Esophagus squamous epithelium (tissue), 5 donors: ENCODE measurements at places on chromosomes 7 and 10.

DNA sequence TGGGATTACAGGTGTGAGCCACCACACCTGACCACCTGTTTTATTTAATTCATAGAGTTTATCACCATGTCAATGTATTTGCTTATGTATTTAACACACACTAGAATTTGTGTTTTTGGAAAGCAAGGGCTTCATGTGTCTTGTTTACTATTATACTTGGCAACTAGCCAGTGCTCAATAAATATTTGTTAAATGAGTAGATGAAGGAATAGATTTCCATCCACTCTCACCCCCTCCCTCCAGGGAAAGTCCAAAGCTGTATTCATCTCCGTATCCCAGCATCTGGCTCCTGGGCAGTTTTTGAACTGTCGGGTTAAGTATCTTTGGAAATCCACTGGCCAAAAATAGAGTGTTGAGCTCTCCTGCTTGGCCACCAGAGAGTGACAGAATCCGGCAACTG is 4.6 kb upstream of the RADIL start:
- no peak for DNase-seq

DNA sequence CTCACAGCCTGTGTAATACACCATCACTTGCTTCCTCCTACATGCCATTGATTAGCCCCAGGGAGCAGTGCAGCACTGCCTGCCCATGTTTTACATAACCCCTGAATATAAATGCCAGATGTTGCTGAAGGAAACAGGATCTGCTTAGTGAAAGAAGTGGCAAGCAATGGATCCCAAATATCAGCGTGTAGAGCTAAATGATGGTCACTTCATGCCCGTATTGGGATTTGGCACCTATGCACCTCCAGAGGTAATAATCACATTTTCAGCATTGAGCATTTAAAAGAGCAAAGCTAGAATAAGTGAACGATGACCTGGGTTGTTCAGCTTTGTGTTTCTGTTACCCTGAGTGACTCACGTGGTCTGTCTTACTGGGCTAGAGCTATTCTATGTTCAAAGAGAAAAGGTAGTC is at the start of gene AKR1C4:
Gene AKR1C4 (plus strand): TSS at position 136 of the 412 bp plus-strand sequence. CDS start 31 bp downstream, at position 167.
- DNase-seq, result no peak

DNA sequence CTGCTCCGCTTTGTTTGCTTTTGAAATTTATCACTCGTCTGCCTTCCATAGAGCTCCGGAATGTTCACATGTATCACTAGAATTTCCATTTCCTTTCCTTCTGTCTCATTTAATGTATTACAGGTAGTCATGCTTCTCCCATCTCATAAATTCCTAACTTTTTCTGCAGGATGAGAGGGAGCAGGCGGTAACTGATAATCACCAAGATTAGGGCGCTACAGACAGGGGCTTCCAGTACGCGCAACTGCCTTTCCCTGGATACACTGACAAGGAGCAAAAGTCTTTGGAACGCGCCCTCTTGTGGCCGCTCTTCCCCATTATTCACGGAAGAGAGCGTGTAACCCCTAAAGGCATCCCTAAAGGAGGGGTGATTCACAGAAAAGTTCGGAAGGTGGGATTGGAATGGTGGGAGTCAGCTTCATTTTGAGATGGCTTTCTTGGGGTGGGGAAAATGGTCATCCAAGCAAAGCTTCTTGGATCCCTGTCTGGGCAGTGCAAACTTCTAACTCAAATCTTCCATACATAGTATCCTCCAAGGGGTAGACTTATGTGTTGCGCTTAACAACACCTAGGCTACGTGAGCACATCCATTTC is 6.5 kb downstream of the INHBA start:
- DNase-seq, result no peak

DNA sequence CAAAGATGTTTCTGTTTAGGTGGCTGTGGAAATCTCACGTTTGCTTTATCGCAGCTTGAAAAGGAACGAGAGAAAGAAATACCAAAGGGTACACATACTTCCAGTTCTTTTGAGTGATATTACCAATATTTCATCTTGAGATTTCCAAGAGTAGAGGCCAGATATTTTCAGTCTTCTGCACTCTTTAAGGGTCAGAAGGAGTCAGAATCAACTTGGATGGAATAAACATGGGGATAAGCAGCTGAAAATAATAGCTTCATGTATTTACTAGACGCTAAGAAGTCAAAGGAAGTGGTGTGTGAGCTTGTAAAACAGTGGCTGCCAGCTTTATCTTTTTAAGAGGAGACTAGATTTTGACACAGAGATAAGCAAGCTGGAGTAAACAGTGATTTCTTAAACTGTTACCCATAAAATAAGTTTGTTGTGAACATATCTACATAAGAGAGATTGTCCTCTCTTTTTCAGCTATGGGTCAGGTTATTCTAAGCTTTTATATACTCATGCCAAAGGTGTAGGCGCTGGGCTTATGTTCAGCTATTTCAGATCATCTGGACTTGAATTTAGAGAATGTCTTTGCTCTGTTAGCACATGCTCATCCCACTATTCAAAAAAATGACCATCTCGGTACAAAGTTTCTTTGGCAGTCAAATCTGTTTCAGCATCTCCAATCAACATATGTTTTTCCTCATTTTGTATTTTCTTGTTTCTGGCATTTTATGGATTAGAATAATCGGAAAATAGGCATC is 170.8 kb upstream of the TCF7L2 start:
- no peak for DNase-seq

DNA sequence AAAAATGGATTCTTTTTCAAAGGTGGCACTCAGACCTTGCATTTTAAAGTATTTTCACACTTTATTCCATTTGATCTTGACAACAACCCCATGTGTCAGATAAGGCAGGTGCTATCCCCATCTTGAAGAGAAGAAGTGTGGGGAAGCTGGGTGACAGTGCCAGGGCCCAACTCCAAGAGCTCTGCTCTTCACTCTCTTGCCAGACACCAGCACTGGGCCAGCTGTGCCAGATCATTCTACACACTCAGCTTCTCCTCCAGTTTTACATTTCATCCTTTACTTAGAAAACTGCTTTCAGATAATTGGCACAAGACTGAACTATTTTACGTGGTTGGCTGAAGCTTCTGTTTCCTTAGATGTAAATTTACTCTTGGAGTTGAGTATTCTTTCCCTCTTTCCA is 64.4 kb downstream of the ENO4 start:
- DNase-seq, result no peak
